ENCODE measurements at places on chromosomes 13 and 19.

GRCh38 chr13:101811881-101812280 lies 359.4 kb downstream of the ITGBL1 start:
- DNase-seq, result no peak

DNA sequence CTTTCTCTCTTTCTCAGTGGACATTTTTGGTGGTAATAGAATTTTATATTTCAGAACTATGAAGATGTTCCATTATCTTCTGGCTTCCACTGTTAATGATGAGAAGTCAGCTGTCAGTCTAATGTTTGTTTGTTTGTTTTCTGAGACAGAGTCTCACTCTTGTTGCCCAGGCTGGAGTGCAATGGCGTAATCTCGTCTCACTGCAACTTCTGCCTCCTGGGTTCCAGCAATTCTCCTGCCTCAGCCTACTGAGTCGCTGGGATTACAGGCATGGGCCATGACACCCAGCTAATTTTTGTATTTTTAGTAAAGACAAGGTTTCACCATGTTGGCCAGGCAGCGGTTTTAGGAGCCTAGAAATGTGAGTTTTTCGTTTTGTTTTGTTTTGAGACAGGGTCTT lies 4.7 kb downstream of the ZNF317 start:
- DNase-seq, result no peak

- DNase-seq, result no peak
Measured at GRCh38 chr19:35214766-35215422, 13.6 kb downstream of the FAM187B start.

- peak; percentile 86 for DNase-seq
Measured at GRCh38 chr13:50410921-50411746, 395.9 kb downstream of the KCNRG start.

- no peak for DNase-seq
Measured at GRCh38 chr13:94246495-94246894, 233.0 kb downstream of the DCT start.

DNA sequence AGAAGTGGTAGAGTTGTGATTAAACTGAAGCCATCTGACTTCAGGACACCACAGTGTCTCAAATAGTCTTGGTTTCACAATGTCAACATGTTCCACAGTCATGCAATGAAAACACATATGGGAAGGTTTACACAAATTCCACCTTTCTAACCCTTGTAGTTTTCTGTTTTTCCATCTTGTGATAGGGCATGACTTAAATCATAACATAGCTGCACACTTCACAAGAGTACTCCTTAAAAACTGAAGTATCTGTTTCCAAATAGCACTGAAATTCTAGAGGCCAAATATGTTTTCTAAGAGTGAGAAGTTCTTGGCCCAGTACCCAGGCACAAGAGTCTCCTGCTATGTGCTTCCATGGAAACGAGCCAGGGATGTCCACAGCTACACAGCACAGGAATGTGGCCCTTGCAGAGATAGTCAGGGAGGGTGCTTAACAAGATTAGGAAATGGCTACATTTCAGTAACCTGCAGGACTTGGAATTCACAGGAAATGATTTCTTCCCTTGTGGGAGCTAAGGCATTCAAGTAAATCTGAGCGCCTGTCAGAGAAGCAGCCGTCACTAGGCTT lies 269.1 kb downstream of the NDFIP2 start:
- peak; percentile 97 for DNase-seq

- no peak for DNase-seq
Measured at GRCh38 chr13:42623916-42624315, 50.0 kb downstream of the TNFSF11 start.

DNA sequence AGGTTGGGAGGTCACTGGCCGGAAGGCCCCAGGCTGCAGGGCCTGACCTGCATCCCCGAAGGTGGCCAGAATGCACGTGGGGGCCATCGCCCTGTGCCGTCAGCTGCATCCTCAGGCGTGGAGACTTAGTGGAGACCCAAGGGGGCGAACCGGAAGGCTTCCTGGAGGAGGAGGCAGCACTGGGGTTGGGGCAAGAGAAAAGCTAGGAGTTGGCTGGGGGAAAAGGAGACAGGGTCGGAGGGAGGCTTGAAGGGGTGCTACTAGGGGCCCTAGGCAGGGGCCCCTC lies 1.4 kb upstream of the YJEFN3 start:
- DNase-seq, result no peak

GRCh38 chr13:93435651-93436050 lies 209.0 kb downstream of the GPC6 start:
- no peak for DNase-seq

- DNase-seq, result no peak
Measured at GRCh38 chr13:42011601-42012350, 36.7 kb upstream of the DGKH start.

DNA sequence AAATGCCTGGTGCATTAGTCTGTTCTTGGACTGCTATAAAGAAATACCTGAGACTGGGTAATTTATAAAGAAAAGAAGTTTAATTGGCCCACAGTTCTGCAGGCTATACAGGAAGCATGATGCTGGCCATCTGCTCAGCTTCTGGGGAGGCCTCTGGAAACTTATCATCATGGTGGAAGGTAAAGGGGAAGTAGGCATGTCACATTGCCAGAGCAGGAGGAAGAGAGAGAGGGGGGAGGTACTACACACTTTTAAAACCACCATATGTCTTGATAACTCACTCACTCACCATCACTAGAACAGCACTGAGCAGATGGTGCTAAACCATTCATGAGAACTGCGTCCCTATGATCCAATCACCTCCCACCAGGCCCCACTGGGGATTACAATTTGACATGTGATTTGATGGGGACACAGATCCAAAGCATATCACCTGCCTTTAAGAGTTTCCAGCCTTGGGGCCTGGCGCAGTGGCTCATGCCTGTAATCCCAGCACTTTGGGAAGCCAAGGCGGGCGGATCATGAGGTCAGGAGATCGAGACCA lies 219.0 kb downstream of the KATNAL1 start:
- DNase-seq, result peak; percentile 7

DNA sequence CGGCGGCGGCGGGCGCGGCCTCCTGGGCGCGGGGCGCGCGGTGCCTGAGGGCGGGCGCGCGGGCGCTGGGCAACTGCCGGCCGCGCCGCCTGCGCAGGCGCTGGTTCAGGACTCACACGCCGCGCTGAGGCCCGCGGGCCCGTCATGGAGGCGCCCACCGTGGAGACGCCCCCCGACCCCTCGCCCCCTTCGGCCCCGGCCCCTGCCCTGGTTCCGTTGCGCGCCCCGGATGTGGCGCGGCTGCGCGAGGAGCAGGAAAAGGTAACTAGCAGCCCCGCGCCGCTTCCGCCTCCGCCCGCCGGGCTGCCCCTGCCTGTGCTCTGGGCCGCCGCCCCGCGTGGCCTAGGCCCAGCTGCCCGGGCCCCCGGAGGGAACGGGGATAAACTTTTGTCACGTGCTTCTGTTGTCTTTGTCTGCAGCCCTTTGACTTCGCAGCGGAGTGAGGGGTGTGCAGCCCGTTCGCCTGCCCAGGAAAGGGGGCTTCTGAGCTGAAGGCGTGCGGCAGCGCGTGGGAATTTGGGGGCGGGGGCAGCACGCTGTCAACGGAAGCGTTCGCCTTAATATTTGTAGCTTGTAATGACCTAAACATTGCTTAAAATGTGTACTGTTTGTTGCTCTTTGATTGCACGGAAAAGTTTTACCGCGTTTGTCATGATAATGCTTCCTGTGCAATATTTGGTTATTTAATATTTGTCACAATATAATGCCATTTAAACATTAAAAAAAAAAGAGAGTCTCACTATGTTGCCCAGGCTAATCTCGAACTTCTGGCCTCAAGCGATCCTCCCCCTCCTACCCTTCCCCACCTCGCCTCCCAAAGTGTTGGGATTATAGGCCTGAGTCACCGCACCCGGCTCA lies 594 bp downstream of the URI1 start:
- DNase-seq, result no peak

DNA sequence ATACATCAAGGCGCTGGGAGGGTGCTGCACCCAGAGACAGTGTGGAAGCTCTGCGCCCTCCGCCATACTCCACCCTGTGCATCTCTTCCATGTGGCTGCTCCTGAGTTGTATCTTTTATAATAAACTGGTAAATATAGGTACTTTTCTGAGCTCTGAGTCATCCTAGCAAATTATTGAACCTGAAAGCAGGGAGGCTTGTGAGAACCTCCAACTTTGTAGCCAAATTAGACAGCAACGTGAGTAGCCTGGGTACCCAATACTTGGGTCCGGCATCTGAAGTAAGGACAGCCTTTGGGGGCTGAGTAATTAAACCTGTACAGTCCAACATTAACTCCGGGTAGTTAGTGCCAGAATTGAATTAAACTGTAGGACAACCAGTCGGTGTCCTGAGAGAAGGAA lies 57.4 kb downstream of the RUBCNL start:
- no peak for DNase-seq

DNA sequence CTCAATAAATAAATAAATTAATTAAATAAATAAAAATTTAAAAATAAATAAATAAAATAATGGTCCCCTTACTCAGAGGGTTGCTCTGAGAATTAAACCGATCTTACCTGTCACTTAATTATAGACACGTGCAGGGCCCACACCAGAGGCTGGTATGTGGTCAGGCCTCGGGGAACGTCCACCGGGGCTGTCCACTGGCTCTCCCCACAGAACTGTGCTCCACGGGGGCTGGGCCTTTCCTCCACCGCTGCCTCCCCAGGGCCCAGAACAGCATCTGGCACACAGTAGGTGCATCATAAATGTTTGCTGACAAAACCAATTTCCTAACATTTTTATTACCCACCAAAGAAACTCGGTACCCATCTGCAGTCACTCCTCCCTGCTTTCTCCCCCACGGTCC lies 69.2 kb downstream of the CEBPG start:
- DNase-seq, result no peak

DNA sequence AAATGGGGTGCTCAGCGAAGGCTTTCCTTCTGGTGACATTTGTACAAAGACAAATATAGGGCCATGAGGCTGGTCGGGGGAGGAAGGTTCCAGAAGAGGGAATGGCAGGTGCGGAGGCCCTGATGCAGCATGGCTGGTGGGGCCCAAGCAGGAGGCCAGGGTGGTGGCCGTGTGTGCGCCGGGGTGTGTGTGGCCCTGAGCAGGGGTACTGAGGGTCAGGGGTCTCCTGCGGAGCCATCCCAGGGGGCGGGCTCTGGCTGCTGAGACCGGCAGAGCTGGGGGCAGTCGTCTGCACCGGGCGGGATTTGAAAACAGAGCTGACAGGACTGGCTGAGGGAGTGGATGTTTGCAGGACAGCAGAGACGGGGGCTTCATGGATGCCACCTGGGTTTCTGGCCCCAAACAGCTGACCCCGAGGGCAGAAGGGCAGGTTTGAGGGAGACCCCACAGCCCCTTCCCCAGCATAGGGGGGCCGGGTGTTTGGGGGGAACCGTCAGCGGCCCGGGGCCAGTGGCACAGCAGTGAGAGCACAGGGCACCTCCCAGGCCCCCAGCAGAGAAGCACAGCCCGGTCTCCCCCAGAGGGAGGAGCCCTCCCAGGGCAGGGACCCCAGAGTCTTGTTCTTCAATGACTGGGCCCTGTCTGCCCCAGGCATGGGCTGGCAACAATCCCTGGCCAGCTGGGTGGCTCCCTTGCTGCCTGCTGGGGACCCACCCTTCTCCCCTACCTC lies 11.4 kb downstream of the PIAS4 start:
- DNase-seq, result no peak

GRCh38 chr13:78046331-78046730 lies 127.7 kb upstream of the EDNRB start:
- no peak for DNase-seq

GRCh38 chr19:28868836-28869235 lies 344.1 kb downstream of the UQCRFS1 start:
- DNase-seq, result no peak

DNA sequence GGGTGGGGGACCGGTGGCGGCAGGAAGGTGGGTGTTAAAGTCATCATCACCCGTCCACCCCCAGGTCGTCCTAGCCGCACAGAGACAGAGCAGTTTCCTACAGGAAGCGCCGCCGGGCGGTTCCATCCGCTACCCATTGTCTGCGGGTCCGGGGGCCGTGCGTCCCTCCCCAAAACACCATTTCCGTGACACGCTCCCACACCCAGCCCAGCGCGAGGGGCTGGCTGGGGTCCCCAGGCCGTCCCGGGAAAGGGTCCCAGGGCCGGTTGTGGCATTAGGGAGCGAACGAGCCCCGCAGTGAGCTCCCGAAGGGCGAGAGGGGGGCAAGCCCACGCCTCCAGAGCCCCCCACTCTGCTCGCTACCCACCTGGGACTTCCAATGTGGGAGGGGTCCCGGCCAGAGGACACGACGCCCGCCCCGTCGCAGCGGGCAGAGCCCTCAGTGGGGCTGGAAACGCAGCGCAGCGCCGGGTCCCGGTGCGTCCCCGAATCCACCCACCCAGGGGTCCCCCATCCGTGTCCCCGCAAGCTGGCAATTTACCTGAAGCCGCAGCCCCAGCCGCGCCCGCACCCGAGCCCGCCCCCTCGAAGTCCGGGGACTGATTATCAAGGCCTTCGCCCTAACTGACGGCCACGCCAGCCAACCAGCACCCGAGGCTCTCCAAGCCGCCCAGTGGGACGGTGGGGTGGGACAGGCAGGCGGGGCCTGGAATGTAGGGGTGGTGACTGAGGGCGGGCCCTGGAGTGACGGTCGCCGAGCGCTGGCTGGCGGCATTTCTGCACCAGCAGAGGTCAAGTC lies at the start of gene KANK3:
Gene KANK3, minus strand, starts transcription at position 579 of the 799 bp plus-strand sequence. CDS start 5,434 bp downstream, outside the sequence.
- DNase-seq, result peak; percentile 90

GRCh38 chr19:33831825-33832224 lies 35.2 kb downstream of the KCTD15 start:
- no peak for DNase-seq

- no peak for DNase-seq
Measured at GRCh38 chr19:23769691-23770468, 11.2 kb upstream of the ZNF681 start.

GRCh38 chr19:7250951-7251350 lies 43.3 kb downstream of the INSR start:
- DNase-seq, result no peak

GRCh38 chr13:36903925-36904595 lies 16.0 kb downstream of the SMAD9 start:
- no peak for DNase-seq

- no peak for DNase-seq
Measured at GRCh38 chr13:74006666-74007065, 127.5 kb downstream of the KLF12 start.

GRCh38 chr13:111598747-111599146 lies 278.3 kb downstream of the TEX29 start:
- no peak for DNase-seq

GRCh38 chr19:10826231-10826630 lies 9.8 kb downstream of the TMED1 start:
- no peak for DNase-seq

DNA sequence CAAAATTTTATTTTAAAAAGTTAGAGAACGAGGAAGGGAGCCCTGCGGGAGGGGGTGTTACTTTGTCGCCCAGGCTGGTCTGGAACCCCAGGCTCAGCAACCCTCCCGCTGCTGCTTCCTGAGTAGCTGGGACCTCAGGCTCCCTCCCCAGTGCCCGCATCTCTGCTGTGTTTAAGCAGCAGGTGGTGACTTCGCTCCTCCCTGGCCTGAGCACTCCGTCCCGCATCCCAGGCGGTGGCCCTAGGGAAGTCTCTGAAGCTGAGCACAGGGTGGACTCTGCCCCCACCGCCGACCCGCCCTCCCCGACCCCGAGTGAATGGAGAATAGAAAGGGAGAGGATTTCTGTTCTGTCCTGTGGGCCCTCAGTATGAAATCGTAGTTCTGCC lies 30.5 kb downstream of the ZNF701 start:
- DNase-seq, result peak; percentile 3

Measured in IMR-90 (cell line).